ENCODE measurements at places on chromosomes 7 and 10. TPM values are rescaled to one million over a fixed set of nuclear protein-coding genes. Genes with fewer than 3 reads are reported as not detected.

- DNase-seq = no peak
Observed at GRCh38 chr10:38054361-38054797, 39.8 kb upstream of the ZNF37A start.

OPN4 gene
- total RNA-seq = not detected

CLCN1 gene
- total RNA-seq = 0.06 TPM

DNA sequence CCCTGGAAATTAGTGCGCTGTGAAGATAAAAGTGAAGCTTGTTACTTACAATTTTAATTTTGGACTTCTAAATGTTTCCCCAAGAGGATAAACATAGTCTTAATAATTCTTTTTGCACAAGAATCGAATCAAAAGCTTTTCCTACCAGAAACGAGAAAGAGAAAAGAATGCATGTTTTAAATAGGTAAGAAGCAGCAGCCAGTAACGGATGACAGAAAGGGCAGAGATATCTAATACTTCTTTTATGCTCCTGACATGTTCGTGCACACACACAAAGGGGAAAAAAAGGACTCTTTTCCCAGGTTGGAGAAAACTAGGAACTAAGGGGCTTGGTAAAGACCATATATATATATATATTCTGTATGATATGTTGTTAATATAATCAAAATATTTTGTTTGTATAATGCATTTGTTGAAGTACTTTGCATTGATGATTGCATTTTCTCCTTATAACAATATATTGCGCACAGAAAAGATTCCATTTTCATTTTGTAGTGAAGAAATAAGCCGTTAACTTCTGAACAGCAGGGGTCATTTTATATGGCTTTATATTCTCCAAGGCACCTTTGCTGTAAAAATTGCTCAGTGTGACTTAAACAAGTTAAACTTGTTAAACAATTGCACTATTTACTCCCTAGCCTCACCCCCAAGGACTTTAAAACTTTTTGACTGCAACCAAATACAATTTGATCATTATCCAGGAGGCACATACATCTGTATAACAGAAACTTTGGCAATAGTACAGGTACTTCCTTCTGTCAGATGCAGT is 2.2 kb downstream of the PRKAR2B start:
- no peak for DNase-seq

- DNase-seq = no peak
Observed at GRCh38 chr10:96345222-96345621, 13.6 kb downstream of the OPALIN start.

- DNase-seq = no peak
Observed at GRCh38 chr7:66913118-66914037, 7.6 kb upstream of the TMEM248 start.

DNA sequence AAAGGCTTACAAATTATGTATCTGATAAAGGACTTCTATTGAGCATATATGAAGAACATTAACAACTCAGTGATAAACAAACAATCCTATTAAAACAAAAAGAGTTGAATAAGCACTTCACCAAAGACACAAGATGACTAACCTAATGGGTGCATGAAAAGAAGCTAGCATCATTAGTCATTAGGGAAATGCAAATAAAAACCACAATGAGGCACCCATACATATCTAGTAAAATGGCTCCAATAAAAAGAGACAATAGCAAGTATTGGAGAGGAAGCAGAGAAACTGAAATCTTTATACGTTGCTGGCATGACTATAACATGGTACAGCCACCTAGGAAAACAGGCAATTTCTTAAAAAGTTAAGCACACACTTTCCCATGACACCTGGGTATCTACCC is 77.6 kb upstream of the ZMIZ1 start:
- no peak for DNase-seq

GBX1 gene
- total RNA-seq = not detected

GATAD1 gene
- total RNA-seq = 14.9 TPM

GRCh38 chr10:32061440-32061839 is 5.2 kb upstream of the KIF5B start:
- no peak for DNase-seq

- no peak for DNase-seq
Observed at GRCh38 chr7:13875496-13876074, 113.9 kb downstream of the ETV1 start.

ZNF394 gene
- 27.5 TPM for total RNA-seq

- no peak for DNase-seq
Observed at GRCh38 chr7:11533229-11533820, 298.7 kb downstream of the THSD7A start.

GRCh38 chr10:123526356-123527064 is 139.6 kb upstream of the GPR26 start:
- no peak for DNase-seq

- DNase-seq = no peak
Observed at GRCh38 chr10:28711776-28712175, 34.5 kb downstream of the BAMBI start.

IKZF1 gene
- total RNA-seq = 220 TPM

DNA sequence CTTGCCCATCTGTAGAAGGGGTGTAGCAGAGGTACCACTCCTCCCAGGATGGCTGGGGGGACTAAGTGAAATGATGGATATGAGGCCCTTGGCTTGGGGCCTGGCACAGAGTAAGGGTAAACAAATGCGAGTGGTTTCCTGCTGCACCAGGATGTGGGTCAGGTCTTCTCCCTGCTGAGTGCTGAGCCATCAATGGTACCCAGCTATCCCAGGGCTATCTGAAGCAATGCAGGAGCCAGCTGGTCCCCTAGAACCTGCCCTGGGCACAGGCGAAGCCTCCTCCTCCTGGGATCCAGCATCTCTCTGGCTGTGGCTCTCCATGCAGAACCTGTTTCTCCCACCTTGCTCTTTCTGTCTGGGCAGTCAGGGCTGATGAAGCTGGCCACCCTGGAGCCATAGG is 20.9 kb upstream of the GOLGA7B start:
- no peak for DNase-seq

GRCh38 chr10:76667408-76668370 is 969.9 kb downstream of the KCNMA1 start:
- no peak for DNase-seq

GRCh38 chr7:78714356-78714755 is 739.1 kb downstream of the MAGI2 start:
- no peak for DNase-seq

DNA sequence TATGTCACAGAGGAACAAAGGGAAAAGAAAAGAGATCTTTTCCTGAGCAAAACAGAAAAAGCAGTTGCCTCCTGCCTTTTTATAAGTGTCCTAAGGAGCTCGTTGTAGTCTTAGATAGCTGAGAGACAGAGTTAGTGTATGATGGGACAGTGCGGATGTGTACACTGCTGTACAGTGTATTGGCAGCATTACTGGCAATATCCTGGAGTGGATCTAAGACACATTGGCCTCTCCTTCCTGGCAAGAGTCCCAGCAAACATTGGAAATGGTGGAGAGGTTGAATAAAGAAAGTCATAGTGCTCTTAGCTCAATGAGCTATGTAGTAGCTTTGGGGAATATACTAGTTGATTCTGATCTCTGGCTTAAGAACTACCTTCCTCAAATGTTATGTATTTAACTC is 22.7 kb downstream of the GARS1 start:
- DNase-seq = no peak

- DNase-seq = no peak
Observed at GRCh38 chr10:98790817-98791216, 344.1 kb upstream of the HPS1 start.

GRCh38 chr10:6276356-6276755 is 73.6 kb downstream of the PFKFB3 start:
- DNase-seq = no peak

GRCh38 chr10:26326851-26327250 is 110.3 kb downstream of the GAD2 start:
- no peak for DNase-seq

CLRN3 gene
- not detected for total RNA-seq

DNA sequence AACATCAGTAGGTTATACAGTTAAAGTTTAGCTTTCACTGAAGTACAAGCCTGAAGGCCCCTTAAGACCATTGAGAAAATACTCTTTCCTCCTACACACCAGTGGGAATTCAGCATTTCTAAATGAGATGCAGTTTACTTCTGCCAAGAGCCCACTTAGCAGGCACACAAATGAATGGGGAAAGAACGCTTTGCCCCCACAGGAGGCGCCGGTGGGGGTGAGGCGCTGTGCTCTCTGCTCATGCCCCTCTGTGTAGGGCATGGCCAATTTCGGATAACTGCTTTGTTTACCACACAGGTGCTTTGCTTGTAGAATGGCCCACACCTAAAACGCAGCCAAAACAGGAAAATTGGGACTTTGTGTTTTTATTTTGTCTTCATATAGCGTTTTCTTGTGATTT is 15.9 kb upstream of the LAT2 start:
- no peak for DNase-seq

DNA sequence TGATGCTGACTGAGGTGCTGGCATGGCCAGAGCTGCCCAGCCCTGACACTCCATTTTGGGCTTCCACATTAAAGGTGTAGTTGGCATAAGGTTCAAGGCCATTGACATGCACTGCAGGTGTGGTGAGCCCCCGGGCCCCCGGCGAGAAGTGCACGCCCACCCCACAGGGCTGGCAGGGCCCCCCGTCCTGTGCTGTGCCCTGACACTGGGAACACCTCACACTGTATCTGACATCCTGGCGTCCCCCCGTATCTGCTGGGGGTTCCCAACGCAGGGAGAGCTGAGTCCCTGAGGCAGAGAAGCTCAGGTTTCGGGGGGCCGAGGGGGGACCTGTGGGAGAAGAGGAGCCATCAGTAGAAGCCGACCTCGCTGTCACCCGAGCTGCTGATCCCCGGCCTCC is 10.0 kb downstream of the EPHA1 start:
- no peak for DNase-seq

DNA sequence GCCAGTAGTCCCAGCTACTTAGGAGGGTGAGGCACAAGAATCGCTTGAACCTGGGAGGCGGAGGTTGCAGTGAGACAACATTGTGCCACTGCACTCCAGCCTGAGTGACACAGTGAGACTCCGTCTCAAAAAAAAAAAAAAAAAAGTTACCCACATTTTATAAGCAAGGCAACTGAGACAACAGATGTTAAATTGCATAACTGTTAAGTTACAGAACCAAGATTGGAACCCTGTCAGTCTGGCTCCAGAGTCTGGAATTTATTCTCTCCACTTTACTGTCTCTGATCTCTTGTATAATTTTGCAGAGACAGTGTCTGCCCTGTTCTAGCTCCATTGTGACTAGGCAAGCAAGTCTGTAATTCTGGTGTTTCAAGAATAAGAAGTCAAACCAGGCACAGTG is 6.2 kb upstream of the ITGB1 start:
- DNase-seq = no peak
